ENCODE measurements at places on chromosomes 3 and 15.

GRCh38 chr3:165753560-165753959 lies 83.7 kb downstream of the BCHE start:
- DNase-seq = no peak

DNA sequence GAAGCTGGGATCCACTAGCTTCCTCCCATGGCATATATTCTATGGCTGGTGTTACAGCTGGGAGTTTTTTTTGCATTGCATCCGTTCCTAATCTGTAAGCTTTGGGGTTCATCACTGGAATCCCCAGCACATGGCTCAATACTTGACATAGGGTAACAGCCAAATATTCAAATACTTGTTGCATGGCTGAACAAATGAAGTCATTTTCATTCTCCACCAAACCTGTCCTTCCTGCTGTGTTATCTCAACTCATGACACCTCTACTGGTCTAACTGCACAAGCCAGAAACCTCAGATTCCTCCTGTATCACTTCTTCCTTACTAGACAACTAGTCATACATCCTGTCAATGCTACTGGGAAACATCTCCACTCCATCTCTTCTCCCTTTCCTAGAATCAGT lies 43.4 kb downstream of the ST3GAL6 start:
- DNase-seq = no peak

DNA sequence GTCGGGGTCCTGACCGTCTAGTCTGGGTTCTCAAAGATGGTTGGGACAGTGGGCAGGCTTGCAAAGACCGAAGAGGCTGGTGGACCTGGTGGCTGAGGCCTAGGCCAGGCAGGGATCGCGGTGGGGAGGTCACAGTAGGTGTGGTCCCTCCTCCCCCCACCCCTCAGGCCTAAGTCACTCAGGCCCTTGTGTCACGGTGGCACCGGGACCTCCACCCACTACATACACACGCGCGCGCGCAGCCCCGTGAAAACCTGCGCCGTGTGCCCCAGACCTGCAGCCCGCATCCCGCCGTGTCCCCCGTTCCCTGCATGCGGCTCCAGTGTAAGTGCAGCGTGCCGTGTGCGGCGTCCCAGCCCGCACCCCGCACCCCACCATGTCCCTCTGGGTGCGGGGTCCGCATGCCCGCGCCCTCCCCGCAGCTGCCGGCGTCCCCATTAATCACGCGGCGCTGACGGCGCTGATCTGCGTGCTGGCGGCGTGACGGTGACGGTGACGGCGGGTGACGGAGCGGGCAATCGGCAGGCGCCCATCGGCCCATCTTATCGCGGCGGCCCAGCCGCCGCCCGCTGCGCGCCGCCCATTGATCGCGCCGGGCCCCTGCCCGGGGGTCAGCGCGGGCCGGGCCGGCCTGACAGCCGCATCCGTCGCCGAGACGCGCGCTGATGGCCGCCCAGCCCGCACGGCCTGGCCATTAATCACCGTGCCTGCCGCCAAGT lies 24.4 kb downstream of the SEC61A1 start:
- no peak for DNase-seq

- no peak for DNase-seq
Measured at GRCh38 chr3:189500798-189501495, 130.2 kb upstream of the TP63 start.

GRCh38 chr3:170961616-170962400 lies 53.4 kb upstream of the EIF5A2 start:
- DNase-seq = peak; percentile 20

DNA sequence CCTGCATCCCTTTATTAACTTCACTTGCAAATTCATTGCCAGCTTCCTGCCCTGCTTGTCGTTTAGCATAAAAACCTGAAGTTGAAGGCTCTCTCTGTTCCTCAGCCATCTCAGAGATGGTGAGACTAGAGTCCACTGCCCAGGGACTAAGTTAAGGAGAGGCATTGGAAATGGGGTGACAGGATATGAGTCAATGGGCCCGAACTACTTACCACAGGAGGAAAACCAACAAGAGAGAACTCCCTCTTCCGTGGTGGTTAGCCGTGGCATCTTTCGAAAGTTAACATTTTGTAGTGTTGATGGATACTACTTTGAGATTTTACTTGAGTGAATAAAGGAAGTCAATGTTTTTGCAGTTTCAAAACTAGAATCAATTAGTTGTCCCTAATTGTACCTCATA lies 65.3 kb downstream of the LRTM1 start:
- no peak for DNase-seq

DNA sequence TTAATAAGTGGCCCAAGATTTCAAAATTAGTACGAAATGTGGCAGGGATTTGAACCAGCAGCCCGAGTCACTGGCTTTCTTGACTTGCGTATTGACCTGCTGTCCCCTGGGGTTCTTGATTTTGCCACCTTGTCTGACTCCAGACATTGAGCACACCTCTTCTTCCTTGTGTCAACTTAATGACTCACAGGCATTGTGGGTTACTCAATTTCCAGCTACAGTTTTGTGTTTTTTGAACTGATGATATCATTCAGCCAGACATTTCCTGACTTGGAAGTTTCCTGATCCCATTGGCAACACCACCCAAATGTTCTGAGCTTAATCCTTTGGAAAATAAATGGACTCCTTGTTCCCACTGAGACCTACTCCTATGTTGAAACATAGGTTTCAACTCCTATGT lies 64.2 kb downstream of the MOBP start:
- no peak for DNase-seq

DNA sequence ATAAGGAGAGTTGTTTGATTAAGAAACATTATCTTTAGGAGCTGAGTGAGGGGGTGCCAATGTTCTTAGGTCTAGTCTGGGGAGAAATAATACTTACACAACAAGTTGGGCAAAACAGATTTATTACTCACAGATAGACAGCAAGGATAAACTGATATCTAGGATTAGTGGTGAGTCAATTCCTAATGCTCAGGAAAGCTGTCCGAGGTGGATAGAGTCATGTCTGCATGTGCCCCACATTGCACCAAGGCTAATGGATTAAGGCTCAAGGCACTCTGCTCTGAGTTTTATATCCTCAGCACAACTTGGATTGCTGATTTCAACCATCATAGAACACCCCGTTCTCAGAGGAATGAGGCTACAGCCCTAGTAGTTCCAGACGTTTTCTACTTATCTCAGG lies 1042.3 kb downstream of the OTOL1 start:
- no peak for DNase-seq

GRCh38 chr3:172688588-172688987 lies 22.3 kb downstream of the NCEH1 start:
- DNase-seq = no peak

DNA sequence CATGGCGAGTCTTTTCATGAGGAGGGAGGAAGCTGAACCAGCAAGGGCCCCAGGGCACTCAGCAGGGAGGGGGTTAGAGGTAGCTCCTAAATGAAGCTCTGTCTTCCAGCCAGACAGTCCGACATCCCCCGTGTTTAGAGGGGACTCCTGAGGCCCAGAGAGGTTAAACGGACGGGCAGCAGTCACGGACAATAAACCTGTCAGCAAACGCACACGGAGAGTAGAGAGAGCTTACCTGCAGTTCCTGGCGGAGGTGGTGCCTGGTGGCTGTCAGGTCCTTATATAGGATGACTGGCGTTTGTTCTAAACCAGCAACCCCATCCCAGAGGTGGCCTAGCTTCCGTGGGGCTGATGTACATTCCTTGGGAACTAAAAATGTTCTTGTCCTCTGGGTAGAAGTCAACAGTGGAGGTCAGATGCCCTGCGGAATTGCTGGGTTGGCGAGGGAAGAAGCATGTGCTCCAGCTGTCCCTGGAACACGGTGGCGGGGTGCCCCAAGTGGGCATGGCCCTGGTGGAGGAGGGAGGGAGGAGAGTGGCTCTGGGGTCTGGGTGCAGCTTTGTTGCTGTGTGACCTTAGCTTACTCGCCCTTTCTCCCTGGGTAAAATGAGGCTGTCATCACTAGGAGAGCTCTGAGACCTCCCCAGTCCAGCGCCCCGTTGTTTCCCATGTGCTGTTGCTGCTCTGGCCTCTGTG lies 2.1 kb downstream of the GHRL start:
- DNase-seq = no peak

GRCh38 chr3:47867451-47868044 lies 64.6 kb downstream of the DHX30 start:
- no peak for DNase-seq

- no peak for DNase-seq
Measured at GRCh38 chr3:165390166-165390565, 194.0 kb upstream of the SLITRK3 start.

All from NCI-H2029 treated with DMSO at 0.1 percent for 48 hours (cell line).